ENCODE measurements at places on chromosomes 3 and 15.
A peak's percentile ranks its signal among the peaks of the same experiment; 100 is the strongest.

GRCh38 chr3:152745646-152746045 is 89.3 kb upstream of the P2RY1 start:
- peak; percentile 7 for DNase-seq

GRCh38 chr15:80727196-80727595 is 32.1 kb downstream of the ABHD17C start:
- no peak for DNase-seq

DNA sequence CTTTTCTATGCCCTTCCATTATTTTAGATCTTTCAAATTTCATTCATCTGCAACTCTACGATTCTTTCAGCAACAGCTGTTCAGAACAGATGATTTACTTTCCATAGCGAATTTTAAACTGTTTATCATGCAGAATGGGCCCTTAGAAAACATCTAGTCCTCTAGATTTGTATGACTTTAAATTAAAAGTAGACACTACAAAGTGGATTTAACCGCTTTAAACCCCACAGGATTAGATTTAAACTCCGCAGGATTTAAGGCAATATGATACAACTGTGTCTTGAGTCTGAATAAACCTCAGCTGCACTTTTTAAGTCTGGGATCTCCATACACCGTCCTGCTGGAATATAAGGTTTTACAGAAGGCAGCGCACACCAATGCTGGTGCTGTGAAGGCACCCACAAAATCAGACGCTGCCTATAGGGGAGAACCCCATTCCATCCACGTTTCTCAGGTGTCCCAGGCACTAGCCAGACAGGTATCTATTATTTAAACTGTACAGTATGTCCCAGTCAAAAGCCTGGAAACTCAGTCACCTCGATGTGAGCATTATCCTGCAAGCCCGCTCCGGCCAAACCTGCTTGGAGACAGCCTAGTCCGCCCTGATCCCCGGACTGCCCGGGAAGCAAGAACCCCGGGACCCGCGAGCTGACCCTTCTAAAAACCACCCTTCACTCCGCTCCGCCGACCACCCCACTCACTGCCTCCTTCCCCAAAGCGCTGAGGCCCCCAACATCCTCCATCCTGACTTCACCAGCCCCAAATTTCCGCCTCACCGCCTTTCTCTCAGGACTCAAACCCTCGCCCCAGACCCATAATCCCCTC is 768 bp downstream of the ANO10 start:
- DNase-seq, result peak; percentile 12

- DNase-seq, result peak; percentile 70
Measured at GRCh38 chr3:39378088-39378487, 5.1 kb upstream of the SLC25A38 start.

Measured in iPS-NIHi11 (cell line).